CD4-positive, alpha-beta T cell treated with Interleukin-21 for 1 hour (primary cell): ENCODE measurements at places on chromosomes 4 and X.

GRCh38 chr4:80963051-80963450 is 67.5 kb upstream of the BMP3 start:
- no peak for DNase-seq

DNA sequence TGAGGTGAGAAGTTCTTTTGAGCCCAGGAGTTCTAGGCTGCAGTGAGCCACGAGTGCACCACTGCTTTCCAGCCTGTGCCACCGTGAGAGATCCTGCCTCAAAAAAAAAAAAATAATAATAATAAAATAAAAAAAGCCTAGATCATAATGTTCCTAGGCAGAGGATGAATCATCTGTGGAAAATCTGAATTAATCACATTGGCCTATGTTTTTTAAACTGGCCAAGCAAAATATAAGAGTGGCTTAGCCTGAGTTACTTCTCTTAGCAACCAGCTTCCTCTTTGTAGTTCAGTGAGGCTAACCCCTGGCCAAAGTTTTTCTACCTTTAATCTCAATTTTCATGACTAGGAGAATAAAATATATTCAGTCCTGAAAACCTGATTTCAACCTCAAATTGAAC is 614.6 kb downstream of the PPP4R3C start:
- no peak for DNase-seq

GRCh38 chr4:139555705-139556070 is 331 bp downstream of the SETD7 start:
- DNase-seq = no peak

- no peak for DNase-seq
Measured at GRCh38 chrX:100695302-100695701, 36.6 kb downstream of the SYTL4 start.

- DNase-seq = no peak
Measured at GRCh38 chr4:125392694-125393093, 77.9 kb downstream of the FAT4 start.

DNA sequence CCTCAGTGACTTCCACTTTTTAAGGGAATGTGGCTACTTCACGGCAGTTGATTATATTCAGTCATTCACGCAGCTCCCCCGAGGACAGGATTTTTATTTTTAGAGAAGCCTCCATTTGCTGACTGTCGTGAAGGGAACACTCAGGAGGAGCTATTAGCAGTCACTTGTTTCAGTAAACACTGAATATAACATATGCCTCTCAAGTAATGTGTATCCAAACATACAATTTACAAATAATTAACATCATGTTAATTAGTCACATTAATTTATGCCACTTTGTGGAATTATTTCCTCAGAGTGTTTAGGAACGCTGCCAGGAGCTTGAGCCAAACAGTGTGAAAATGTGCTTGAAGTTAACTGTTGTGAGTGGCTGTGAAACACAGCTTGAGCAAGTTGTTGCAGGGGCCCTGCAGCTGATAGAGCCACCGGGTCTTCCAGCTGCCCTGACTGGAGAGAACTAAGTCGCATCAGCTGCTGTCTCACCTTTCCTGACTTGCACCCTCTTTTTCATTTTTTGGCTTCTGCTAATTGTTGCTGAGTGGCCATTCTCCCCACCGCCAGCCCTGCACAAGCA is 245.6 kb downstream of the LDB2 start:
- no peak for DNase-seq

GRCh38 chr4:87807402-87807801 is 8.0 kb downstream of the IBSP start:
- no peak for DNase-seq

- peak; percentile 63 for DNase-seq
Measured at GRCh38 chr4:100095729-100096595, 94.3 kb downstream of the DDIT4L start.

GRCh38 chrX:152861116-152861515 is 30.3 kb downstream of the NSDHL start:
- no peak for DNase-seq

DNA sequence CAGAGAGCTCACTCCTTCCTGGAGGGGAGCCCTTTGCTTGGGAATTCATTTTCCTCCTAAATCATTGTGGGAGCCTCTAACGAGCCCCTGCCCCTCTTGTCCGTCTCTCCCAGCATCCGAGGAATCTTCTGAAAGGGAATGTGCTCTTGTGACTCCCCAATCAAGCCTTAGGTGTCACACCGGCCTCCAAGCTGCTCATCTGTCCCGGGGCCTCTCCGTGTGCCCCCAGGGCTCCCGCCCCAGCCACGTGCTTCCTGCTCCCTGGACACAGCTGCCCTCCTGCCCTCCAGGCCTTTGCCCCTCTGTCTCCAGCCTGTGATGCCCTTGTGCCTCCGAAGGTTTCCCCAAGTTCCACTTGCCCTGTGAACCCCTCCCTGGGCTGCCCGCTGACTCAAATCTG is 239.8 kb downstream of the AFAP1 start:
- DNase-seq = no peak

- no peak for DNase-seq
Measured at GRCh38 chr4:55107054-55107453, 18.3 kb downstream of the KDR start.

DNA sequence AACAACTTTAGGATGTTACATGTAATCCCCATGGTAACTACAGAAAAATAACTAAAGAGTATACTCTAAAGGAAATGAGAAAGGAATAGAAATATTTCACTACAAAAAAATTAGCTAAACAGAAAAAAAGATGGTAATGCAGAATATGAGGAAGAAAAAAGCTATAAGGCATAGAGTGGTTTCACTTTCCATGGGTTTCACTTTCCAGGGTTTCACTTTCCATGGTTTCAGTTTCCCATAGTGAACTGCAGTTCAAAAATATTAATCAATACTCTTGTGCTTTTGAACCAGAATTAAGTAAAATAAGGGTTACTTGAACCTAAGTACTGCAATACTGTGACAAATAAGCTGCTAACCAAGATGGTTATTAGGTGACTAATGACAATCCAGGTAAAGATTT is 42.0 kb downstream of the NPFFR2 start:
- no peak for DNase-seq

GRCh38 chrX:48468247-48468671 is 1.8 kb downstream of the SLC38A5 start:
- DNase-seq = peak; percentile 27

DNA sequence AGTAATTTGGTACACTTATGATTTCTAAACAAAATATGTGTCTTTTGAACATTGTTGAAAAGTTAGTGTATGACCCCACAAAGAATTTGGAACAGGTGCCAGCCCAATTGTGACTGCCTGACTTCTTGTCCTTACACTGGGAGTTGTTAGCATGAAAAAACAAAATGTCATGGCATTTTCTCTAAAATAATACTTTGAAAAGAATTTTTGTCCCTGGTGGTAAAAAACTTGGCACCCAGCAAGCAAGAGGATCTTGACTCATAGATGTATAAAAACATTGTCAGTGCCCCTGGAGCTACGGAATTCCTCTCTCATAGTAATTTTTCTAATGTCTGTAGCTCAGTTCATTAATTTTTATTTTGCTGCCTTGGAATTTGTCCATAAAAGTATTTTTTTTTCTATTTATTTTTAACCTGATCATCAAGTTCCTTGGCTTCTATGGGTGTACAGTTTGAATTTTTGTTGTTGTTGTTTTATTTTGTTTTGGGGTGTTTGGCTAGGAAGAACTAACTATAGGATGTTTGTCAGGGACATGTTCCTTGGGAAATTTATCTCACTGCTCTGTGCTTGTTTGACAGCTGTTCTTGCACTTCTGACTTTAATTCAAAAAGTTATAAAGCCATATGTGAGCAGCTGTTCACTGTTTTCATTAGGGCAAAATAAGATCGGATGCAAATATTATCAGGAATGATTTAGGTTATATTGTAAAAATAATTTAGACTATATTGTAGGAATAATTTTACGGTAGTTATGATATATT is 95.4 kb upstream of the NUDT6 start:
- DNase-seq = no peak

DNA sequence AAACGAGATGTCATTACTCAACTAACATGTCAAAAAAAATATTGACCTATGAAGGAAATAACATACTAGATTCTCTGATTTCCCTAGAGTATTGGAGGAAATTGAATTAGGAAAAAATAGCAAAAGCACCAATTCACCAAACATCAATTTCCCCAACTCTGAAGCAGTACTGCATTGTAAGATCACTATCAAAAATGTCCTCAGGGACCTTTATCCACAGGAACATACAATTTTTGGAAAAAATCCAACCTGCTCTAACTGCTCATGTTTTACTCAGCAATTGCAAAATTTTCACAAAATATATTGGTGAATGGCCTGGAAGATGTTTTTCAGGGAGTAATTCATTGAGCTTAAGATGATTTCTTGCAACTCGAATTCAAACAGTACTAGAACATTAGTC is 239.0 kb upstream of the GIMD1 start:
- no peak for DNase-seq

DNA sequence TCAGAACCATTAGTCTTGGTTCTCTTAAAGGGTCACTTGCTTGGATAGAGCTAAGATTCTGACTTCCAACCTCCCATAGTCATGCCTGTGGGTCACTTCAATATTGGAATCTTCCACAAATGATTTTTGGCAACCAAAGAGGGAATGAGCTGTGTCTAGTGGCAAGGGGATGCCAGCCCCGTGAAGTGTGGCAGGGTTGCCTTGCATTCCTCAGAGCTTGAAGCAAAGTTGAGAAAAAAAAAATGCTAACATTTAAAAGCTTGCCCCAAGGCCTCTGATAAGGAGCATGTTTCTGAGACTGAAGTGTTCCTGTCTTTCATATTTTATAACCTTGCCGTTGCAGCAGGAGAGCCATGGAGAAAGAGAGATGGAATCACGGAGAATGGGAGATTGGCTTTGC is 120.2 kb downstream of the PAPSS1 start:
- no peak for DNase-seq

DNA sequence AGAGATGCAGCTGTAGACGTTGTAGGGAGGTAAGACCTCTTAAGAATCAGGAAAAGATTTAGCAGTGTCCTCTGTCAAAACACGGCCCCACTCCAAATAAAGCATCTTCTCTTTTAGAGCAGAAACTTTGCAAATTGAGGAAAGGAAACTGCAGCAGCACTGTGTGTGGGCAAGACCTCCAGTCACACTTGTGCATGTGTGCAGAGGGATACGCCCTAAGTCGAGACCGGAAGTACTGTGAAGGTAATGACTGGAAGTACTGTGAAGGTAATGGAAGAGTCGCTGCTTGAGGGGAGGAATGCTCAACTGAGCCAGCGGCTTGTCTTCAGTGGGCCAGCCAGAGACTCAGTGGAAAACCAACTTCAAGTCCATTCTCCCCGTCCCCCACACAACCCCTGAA is 46.5 kb downstream of the EGF start:
- no peak for DNase-seq

GRCh38 chrX:103253608-103254007 is 1.3 kb downstream of the TCEAL8 start:
- no peak for DNase-seq
